ENCODE measurements at places on chromosomes 12 and 14.

DNA sequence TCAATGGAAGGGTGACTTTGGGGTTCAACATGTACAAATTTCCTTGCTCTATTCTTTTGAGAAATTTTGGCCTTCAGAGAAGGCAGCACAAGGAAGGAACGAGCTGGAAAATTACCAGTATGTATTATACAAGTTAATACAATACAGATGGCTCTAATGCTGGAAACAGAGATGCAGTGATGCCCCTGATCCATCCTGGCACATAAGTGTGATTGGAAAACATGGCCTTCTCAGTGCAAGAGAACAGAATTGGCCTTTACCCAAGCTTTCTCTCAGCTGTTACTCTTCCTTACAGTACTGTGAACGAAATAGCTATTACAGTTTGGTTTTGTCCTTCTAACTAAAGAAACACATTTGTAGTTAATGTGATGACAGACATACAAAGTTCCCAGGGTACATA lies 102.5 kb upstream of the GPHB5 start:
- no peak for DNase-seq

DNA sequence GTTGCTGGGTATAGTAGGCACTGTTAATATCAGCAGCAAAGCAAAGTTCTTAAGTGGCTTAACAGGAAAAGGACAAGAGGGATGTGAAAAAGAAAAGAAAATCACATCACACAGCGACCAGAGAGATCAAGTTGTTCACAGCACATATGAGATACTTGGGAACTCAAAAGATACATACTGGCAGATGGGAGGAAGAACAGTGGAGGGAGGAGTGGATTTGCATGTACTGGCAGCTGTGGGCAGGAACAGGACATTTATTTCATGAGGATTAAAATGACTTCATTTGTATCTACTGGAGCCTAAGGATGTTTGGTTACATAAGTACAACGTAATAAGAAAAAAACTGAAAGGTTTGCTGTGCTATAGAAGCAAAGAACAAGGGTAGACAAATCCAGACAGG lies 136.5 kb upstream of the IFNG-AS1 start:
- DNase-seq, result no peak

DNA sequence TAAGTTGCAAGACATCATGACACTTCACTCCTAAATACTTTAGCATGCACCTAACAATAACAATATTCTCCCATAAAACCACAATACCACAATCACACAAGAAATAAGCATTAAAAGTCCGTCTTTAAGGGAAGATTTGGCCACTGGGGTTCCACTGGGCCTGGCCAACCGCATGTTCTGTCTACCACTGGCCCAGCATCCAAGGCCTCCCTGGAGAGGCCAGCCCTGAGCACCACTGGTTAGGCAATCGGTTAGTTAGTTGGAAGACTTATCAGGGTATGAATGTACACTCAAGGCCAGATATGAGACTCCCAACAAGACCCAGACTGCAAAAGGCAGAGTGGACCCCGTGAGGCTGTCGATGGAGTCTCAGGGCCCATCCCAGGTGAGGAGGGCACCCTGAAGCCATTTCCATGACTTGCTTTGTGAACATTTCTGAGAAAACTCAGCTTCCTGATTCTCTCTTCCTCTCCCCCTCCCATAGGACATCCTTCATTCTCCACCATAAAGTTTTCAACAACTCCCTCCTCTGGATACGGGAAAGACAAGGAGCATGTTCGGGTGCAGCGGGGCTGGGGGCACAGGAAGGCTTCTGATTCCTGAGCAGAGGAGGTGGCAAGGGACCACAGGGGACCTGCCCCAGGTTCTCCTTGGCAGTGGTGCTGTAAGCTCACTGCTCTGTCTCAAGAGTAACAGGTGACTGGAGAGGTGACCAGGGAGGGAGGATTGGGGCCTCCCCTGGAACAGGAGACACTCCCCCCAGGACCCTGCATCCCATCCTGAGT lies 5.9 kb downstream of the PXN start:
- DNase-seq, result no peak

- DNase-seq, result no peak
Observed at GRCh38 chr14:32710231-32710671, 228.4 kb upstream of the NPAS3 start.

- DNase-seq, result no peak
Observed at GRCh38 chr14:34003691-34004090, 52.8 kb upstream of the EGLN3 start.

GRCh38 chr14:66939409-66939808 lies 249.8 kb upstream of the GARIN2 start:
- DNase-seq, result no peak

- DNase-seq, result no peak
Observed at GRCh38 chr12:114218136-114218535, 187.8 kb downstream of the TBX5 start.

DNA sequence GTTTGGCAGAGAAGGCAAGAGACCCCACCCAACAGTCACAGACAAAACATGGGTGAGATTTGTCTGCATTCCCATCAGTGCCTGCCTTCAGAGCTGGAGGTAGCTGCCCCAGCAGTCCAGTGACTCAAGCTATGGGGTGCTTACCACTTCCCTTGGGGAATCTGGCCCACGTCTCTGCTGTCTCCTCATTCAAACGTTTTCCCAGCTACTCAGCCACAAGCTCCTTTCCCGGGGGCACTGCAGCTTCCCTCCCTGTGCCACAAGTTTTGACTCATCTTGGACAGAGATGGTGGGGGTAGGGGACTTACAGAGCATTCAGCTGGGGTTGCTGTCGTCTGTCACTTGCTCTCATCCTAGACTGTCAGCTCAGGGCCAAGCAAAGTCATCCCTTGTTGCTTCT lies 66.6 kb downstream of the FBXL14 start:
- DNase-seq, result no peak

DNA sequence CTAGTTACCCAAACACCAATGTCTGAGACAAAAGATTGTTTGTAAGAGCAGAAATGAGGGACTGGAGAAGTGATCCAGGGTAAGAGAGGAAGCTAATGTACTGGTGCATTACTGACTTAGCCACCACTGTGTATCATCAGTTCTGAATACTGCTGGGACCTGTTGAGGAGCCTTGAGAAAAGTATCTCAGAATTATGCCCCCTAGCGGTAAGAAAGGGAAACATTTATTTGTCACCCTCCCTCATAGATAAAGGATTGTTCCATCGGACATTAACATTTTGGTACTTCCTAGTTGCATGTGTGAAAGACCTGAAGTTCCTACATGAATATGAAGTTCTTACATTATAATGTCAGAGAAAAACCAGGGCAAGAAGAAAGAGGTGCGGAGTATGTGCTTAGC lies 612.5 kb downstream of the FSCB start:
- no peak for DNase-seq

DNA sequence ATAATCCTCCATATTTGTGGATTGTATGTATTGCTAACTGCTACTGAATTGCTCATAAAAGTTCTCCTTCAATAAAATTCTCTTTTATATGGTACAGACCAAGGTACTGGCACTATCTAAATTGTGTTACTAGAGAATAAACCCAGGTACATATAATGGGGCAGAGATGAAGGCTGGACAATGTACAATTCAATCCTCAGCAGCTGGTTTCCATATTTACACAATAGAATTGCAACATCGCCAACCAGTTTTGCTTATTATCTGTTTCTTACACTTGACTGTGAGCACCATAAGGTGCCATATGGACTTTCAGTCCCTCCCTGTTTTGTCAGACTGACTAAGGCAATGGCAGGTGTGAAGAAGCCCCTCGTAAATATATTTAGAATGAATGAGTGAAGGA lies 18.1 kb downstream of the KITLG start:
- DNase-seq, result no peak

DNA sequence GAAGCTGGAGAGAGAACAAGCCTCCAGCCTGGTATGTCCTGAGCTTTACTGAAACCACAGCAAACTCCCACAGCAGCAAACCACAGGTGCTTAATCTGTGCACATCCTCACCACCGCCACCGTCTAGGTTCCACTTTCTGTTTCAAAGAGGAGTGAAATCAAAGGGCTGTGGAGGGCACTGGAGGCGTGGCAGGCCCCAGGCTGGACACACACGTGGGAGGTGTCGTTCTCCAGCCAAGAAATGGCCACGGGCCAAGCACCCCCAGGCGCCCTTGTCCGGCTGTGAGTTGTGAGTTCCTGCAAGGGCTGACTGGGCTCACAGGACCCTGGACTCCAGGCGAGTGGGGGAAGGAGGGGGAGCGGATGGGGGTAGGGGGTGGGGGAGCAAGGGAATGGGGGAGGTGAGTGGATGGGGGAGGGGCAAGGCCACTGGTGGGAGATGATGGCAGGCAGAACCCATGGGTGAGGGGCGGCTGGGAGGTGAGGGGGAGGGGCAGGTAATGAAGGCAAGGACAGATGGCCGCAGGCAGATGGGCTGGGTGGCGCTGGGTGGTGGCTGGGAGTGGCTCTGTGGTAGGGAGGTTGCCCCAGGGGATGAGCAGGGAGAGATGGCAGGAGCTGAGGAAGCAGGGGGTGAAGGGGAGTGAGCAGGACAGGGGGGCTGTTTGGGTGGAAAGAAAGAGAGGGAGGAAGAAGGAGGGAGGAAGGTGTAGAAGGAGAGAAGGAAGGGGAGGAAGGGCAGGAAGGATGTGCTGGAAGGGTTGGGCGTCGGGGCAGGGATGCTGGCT lies 86.7 kb downstream of the NCOR2 start:
- no peak for DNase-seq

- no peak for DNase-seq
Observed at GRCh38 chr14:97827746-97828145, 1030.6 kb downstream of the VRK1 start.

DNA sequence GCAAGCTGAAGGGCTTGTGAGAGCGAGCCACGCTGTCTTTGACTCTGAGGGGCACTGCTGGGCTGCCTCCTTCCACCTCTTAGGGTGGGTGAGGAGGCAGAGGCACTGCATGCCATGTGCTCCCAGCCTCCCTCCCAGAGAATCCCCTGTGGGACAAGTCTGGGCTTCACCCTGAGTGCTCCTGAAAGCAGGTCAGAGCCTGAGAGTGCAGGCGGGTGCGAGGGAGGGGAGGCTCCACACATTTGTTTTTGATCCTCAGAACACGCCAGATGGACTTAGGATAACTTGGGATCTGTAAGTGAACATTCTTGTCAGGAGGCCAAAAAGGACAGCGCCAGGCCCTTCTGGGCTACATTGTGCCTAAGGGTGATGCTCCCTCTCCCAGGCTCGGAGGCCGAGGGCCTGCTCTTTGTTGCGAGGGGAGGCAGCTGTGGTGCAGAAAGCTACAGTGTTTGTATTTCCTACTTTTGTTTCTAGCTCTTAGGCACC lies 155.4 kb downstream of the TMX1 start:
- peak; percentile 56 for DNase-seq

DNA sequence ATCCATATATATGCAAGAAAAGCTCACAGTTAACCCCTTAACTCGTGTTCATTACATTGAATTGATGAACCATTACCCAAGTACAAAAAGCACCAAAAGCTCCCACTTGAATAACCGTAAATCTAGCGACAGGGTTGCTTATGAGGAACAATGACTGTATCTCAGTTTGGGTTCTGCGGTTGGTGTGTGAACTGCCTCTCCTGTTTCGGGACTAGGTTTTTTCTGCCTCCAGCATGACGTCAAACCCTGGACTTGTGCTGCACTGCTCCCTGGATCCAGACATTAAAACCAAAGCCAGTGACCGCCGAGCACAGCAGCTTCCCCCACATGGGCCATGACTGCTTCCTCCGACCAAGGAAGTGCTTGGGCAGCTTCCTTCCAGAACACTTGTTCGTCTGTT lies 77.7 kb downstream of the SETD3 start:
- DNase-seq, result no peak

DNA sequence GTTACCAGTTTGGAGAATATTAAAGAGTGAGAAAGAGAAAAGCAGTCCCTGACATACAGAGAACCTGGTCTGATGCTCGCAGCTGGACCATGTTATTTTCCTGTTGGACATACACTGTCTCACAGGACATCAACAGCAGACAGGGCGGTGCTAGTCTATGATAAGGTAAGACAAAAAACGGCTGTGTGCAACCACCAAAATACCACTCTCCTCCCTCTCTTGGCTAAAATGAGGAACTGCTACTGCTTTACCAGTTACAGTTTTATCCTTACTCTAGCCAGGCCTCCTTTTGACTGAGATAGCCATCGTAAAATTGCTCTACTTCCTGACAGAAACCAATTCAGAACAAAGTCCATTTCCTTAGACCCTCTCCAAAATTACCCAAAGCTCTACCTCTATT lies 47.0 kb upstream of the ERGIC2 start:
- DNase-seq, result no peak

DNA sequence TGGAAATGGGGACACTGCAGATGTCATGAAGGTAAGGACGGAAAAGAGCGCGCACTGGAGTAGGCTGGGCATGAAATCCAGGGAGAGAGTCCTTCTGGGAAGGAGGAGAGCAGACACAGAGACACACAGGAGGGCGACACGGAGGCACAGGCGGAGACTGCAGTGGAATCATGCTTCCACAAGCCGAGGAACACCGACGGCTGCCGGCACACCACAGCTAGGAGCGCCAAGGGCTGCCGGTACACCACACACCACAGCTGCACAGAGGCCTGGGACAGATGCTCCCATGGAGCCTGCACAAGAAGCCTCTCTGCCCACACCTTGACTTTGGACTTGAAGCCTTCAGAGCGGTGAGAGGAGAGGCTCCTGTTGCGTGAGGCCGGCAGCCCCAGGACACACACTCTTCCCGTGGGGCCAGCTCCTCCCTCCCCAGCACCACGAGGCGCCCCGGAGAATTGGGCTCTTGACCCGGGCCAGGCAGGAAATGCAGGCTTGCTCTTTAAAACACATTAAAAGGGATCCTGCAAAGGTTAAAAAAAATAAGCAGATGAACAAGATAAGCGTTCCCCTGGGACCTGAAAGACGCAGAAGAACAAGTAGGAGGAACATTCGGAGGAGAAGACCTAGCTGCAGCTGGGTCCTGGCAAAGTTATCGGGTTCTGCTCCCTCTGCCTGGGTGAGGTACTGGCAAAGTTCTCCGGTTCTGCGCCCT lies 28.3 kb upstream of the FZD10 start:
- no peak for DNase-seq

DNA sequence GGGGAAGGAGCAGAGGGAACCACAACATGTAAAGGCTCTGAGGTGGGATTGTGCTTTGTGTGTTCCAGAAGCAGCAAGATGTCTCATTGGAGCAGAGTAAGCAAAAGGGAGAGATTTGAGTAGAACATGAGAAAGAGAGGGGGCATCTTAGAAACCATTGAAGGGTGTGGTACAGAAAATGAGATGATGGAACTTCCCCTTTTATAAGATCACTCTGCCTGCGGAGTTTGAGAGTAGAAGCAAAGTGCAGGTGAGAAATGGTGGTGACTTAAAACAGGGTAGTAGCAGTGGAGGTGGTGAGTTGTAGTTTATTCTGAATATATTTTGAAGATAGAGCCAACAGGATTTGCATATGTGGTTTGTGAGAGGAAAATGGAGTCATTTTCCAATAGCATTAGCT lies 56.0 kb downstream of the FBXO34 start:
- no peak for DNase-seq
